ENCODE measurements at places on chromosomes 6 and 20.
A peak's percentile ranks its signal among the peaks of the same experiment; 100 is the strongest.

- DNase-seq: peak; percentile 30
These were observed 17.9 kb downstream of the RPF2 start for GRCh38 chr6:110999634-111000270.

GRCh38 chr6:365835-366234 is 25.7 kb upstream of the IRF4 start:
- DNase-seq: no peak

DNA sequence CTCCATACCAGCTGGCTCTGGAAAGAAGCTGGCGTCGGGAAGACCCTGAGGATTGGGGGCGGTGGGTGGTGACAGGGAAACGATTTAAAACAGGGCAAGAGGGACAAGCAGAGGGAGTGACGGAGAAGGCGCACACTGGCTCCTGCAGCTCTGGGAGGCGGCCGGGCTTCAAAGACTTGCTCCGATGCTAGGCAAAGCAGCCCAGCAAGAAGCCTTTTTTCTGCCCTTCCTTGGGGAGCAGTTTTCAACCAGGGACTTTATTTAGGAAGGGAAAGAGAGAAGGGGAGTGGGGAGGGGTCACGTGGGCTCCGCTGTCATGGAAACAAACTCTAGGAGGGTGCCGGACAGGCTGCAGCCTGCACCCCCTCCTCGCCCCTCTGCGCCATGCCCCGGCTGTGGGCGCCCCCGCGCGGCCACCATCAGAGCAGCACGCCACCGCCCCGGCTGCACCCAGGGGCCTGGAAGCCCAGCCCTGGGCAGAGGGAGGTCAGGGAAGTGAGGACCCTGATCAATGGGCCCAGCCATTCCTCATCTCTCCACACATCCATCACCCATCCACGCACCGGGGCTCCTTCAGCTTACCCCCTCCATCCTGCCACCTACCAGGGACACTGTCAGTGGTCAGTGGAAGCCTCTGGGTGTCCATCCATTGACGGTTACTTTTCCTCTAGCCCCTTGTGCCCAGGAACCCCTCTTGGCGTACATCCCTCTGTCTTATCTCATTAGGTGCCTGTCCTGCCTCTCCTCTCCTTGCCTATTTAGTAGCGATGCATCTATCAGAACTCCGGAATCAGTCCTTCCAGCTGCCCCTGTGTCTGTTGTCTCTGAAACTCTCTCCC is 66.6 kb upstream of the CCDC167 start:
- peak; percentile 48 for DNase-seq

- no peak for DNase-seq
These were observed 3.1 kb downstream of the C6orf89 start for GRCh38 chr6:36888654-36889481.

GRCh38 chr20:11182720-11183119 is 508.9 kb upstream of the JAG1 start:
- no peak for DNase-seq

DNA sequence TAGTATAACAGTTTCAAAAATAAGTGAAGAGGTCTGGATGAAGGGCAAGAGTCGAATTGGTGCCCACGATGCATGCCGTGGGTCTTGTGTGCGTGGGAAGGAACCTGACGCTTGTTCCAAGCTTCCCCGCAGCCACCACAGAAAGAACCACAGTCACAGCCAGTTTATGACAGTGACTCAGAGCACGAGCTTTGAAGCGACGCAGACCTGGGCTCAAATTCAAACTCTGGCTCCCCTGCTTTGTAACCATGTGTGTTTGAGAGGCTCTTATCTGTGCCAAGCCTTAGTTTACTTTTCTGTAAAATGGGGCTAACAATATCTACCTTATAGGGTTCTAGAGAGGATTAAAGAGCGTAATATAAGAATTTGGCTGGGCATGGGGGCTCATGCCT is 65.5 kb downstream of the SYNJ2 start:
- no peak for DNase-seq

GRCh38 chr6:111761212-111761611 is 112.0 kb downstream of the FYN start:
- no peak for DNase-seq

DNA sequence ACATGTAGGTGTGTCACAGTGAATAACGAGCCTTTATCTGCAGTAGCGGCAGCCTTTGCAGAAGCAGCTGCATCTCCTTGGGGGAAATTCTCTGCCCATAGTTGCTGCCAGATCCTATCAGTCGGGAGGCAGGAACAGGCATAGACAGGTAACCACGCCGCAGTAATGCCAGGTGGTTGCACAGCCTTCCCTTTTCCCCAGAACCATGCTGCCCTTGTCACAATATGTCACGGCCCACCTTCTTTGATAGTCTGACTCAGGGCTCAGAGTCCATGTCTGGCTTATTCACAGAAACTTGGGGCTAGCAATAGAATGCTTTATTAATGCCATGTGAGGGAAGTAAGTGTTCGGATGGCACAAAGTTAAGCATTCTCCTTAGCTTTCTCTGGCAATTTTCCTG is 76.6 kb downstream of the F13A1 start:
- DNase-seq: no peak

GRCh38 chr6:79635232-79635543 is 4.1 kb downstream of the SH3BGRL2 start:
- DNase-seq: no peak

- DNase-seq: no peak
These were observed 26.5 kb upstream of the SNAP25 start for GRCh38 chr20:10192171-10192570.

DNA sequence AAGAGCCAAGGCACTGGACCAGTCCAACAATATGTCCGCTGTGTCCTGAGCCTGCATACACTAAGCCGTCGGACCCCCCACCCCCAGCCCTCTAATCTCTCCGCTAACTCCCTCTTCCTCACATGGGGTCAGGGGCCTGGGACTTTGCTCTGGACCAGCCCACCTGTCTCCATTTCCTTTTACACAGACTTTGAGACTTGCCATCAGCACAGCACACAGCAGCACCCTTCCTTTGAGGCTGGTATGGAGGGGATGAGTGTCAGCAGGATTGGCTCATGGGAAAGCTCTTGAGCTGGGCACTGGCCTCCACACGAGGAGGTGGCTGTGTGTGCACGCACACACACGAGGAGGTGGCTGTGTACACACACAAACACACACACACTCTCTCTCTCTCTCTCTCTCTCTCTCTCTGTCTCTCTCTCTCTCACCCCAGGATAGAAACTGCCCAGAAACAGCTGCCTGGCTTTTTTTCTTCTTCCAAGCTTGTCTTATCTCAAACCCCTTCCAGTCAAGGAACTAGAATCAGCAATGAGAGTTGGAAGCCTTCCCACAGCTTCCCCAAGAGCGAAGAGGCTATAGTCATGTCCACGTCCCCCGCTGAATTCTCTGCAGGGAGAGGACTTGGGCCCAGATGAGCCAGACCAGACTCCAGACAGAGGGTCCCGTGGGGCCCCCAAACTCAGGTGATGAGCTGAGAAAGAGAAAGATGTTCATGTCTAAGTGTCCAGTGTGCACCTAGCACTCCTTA is 18.6 kb downstream of the SLC9A8 start:
- DNase-seq: no peak

DNA sequence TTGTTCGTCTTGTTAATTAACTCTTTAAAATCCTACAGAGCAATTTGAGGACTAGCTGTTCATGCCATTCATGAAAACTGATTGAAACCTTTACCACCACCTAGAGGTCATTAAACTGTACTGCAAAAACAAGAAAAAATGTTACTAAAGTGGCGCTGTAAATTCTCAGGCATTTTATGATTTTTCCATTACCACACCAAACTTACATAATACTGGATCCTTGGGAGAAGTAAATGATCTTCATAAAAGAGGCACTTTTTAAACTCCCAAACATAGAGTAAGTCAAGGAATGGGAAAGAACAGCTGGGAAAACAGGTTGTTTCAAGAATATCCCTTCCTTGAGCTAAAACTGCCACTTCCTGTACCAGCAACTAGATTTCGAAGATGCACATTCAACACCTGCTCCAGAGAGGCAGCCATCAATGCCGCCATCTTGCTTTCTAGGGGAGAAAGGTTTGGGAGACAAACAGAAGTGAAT is 54.3 kb downstream of the MYLIP start:
- peak; percentile 72 for DNase-seq

GRCh38 chr6:159527351-159527750 is 165.7 kb downstream of the SOD2 start:
- DNase-seq: no peak

DNA sequence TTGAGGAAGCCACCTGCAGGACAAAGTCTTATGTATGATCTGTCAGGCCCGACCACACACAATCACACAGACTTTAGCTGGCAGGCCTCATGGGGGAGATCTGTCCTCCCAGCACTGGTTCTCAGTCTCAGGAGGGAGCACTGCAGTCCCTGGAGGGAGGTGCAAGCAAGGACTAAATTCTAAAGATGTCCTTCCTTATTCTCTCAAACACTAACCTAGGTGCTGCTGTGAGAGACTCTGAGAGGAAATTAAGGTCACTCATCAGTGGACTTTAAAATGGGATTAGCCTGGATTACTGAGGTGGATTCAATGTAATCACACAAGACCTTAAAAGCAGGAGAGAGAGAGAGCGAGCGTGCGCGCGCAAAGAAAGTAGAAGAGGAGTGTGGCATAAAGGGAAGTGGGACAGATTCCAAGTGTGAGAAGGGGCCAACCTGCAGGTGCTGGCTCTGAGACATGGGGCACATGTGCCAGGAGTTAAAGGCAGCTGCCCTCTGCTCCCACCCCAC is 14.3 kb downstream of the GLO1 start:
- DNase-seq: no peak

GRCh38 chr20:52572687-52573086 is 381.1 kb upstream of the ZFP64 start:
- no peak for DNase-seq

DNA sequence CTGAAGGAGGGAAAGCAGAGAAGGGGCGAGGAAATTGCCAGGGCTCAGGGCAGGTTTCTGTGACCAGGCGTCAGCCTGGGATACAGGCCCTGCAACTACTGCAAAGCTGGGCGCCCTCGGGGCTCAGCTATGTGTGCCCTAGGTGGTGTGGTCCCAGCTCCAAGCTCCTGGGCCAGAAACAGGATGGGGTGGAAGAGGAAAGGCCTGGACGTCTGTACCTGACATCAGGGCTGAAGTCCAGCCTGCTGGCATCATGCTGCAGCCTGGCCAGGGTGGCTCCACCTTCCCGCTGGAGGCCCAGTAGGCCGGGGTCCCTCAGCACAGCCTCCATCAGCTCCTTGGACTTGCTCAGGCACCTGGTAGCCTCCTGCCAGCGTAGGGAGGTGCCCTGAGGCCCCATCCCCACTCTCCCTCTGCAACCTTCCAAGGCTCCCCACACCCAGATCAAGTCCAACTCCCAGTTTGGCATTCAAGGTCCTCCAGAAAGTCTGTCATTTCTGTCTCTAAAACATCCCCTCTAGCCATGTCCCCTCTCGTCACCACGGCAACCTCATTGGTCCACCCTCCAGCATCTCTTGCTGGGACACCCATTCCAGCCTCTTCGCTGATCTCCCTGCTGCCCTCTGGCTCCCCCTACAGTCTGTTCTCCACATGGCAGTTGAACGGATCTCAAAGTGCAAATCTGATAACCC is 38.2 kb downstream of the KIAA1755 start:
- DNase-seq: no peak

DNA sequence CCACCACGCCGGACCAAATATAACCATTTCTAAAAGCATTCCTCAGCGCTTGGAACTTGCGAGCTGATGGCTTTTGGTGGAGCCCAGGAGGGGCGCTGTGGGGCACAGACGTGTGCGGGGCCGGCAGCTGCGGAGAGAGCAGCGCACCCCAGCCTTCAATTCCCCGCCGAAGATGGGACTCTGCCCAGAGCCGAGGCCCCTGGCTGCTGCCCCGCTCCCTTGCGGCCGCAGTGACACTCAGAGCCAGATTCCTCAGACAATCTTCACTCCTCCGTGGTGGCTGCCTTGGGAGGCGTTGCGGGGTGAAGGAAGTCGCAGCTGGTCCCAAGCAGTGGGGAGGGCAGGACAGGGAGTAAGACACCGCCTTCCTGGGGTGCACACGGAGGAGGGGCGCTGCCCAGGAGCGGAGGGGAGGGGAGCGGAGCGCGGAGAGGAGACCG is 87.7 kb downstream of the TMEM242 start:
- peak; percentile 65 for DNase-seq

GRCh38 chr6:44701637-44702101 is 314.2 kb downstream of the CDC5L start:
- DNase-seq: no peak

DNA sequence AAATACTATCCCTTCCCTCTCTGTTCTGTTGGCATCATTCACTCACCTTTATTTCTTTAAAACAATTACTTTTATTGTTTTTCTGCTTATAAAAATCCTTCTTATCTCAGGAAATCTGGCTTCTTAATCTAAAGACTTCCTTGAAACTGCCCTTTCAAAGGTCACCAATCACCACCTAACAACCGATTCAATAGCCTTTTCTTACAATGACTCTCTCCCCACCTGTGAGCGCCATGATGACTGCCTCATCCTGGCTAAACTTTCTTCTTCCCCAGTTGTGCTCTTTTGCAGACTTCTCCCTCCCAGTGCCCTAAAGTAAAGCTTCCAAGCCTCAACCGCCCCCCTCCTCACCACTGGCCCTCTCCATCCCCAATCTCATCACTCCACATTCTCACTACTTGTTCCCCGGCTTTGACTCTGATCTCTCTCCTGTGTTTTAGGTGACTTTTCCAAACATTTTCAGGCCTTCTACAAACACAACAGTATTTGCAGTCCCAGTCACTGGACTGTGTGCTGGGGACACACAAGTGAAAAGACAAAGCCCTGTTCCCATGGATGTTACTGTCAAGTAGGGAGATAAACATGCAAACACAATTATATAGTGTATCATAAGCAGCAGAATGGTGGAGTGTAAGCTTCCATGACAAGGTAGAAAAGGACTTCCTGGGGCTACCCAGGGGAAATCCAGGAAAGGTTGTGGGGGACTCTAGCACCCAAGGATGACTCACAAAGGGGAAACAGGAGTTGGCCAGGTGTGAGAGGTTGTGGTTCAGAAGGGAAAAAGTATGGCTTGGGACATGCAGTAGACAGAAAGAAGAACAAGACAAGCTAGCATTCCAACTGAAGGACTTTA is 12.8 kb downstream of the NHSL1 start:
- no peak for DNase-seq

DNA sequence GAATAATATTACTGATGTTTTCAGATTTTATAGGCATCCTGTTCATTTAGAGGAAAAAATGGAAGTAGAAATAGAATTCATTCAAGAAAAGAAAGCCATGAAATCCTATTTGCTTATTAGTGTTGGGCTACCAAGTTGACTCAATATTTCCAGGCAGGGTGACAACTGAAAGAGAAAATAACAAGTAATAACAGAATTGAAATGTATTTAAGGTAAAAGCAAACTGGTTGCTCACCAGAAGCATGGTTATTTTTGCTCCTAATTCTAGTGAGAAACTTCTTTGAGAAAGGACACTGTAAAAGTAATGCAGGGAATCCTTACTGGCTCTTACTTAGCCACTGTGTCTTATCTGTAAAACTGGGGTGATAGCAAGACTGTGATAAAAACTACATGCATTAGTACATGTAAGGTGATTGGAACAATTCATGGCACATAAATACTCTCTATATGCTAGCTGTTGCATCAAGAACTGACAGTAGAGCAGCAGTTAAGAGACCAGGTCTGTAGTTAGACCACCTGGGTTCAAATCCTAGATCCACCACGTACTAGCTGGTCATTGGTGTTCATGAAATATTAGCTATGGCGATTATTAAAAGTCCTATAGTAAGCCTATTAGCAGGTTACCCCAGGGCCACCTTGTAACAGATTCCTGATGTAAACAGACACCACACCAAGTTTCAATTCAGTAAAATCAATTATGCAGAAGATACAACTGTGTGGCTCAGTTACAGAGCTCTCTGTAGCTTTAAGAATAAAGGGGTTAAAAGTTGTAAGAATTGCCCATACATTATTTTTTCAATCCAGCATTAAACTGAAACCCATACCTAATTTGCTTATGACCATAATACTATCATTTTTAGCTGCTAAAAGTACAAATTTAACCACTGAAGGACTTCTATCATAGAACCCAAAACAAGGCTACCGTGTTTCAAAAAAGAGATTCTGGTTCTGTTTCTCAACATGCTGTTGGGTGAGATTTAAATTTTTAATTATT is 159.2 kb upstream of the COL21A1 start:
- no peak for DNase-seq

Data from left kidney (tissue), 8 donors.